ENCODE measurements at places on chromosomes 16 and 17.

DNA sequence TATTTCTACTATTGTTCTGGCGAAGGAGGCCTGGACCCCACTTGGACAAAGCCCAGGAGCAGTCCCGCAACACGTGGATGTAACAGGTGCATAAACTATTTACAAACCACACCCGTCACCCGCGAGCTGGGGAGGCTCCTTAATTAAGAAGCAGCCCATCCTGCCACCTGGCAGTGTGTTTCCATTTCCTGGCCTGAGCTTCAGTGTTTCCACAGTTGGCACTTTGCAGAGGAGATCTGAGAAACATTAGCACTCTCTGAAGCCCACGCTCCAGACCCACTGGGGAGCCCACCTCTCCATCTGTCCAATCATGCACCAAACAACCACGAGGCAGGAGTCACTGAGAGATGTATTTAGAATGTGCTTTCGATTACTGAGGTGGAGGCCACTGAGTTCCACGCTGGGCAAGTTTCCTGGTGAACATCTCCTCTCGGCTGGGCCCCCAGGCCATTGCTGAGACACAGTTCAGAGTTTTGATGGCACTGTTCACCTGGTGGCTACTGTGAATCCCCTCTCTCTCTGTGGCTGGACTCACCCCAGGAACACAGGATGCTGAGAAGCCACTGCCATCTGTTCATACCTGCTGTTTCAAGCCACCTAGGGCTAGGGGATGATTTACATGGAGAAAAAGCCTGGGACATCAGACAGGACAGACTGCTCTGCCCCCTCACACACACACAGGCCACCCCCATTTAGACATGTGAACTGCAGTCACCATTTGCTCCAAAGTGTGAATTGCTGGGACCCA is 129.1 kb downstream of the AIPL1 start:
- DNase-seq, result peak; percentile 10

GRCh38 chr16:2689968-2690801 is 7.9 kb downstream of the KCTD5 start:
- DNase-seq, result no peak

- DNase-seq, result peak; percentile 62
Measured at GRCh38 chr17:80260069-80260535, 550 bp upstream of the RNF213 start.

DNA sequence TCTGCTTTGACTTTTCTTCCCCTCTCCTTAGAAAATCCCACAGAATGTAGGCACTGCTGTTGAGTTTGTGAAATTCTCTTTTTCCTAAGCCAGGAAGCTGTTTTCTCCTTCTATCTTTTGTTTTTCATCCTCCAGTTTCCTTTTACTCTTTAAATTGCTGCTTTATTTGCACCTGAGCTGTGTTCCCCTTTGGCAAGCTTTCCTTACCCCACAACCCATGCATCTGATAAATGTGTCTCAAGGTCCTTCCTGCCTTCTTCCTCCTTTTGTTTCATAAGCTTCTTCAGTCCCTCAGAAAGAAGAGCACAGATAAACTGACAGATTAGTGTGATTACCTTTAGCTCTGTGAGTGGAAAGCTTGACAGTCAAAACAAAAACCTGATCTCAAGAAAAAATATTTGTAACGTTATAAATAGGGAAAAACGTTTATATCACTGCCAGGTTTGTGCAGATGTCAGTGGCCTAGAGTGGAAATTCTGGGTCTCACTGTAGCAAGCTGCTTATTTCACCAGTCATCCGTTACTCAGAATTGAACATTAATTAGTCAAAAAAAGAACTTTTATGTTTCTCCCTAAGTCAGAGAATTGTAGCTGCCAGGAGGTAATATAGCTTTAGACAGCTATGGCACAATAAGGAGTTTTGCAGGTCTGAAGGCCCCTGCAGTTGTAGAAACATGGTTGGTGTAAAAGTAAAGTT is 23.6 kb downstream of the GSDMB start:
- DNase-seq, result no peak

- no peak for DNase-seq
Measured at GRCh38 chr16:26334218-26335111, 642.7 kb downstream of the HS3ST4 start.

- peak; percentile 3 for DNase-seq
Measured at GRCh38 chr16:71479420-71479819, 9.7 kb downstream of the ZNF19 start.

GRCh38 chr17:57091186-57091618 is 6.2 kb downstream of the AKAP1 start:
- no peak for DNase-seq

GRCh38 chr16:77912617-77913016 is 109.7 kb upstream of the CLEC3A start:
- no peak for DNase-seq

GRCh38 chr17:13538841-13539411 is 62.8 kb downstream of the HS3ST3A1 start:
- no peak for DNase-seq

- DNase-seq, result no peak
Measured at GRCh38 chr17:40284085-40284713, 3.5 kb upstream of the CDC6 start.

DNA sequence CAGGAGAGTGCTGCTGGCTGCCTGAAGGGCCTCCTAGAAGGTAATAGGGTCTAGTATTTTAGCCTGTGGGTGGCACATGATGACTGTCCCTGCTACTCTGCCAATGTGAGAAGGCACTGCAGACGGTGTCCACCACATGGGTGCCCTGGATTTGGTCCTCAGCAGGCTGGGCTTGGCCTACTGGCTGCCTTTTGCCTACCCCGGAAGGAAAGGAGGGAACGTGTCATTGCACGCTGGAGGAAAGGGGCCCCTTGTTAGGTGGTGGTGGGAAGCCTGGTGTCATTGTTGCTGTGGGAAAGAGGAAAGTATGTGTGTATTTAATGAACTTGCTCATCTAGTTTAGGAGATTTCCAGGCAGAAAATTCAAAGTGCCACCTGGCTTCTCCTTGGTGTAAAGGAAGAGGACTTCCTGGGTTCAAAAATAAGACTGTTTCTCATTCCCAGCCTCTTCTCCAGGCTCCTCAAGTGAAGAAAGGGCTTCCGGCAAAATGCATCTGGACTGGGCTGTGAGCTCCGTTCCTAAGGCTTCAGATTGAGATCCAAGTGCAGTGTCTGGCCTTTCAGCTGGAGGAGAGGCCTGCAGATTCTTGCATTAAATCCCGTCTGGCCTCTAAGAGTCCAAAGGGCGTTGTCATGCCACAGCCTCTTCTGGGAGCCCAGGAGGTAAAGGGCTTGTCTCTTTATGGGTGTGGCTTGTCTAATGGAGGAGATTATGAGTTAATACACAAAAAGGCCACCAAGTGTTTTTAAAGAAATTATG is 55.1 kb downstream of the RPTOR start:
- DNase-seq, result no peak

DNA sequence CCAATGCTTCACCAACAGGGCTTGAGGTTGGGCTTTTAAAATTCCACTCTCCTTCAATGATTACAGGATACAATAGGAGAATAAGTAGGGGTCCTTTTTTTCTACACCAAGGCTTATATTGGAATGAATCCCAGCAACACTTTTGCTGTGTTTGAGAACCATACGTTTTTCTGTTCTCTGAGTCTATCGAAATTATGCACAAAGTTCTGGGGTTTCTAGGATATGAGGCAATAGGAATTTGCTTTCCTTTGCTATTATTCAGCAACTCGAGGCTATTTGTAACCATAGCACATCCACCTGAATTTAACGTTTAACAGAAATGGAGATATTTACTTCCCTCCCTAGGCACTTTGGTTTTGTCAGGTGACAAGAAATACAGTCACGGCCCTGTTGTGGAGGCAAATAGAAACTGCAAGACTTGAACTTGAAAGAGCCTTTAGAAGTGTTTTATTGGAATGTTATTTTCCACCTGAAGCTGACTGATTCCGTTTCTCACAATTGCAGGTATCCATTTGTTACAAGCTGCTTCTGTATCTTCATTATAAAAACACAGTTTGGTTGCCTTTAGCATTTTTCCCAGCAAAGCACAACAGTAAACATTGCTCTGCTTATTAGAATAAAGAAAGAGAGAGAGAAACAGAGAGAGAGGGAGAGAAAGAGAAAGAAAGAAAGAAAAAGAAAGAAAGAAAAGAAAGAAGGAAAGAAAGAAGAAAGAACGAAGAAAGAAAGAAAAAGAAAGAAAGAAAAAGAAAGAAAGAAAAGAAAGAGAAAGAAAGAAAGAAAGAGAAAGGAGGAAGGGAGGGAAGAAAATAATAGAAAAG is 109.6 kb downstream of the HS3ST3A1 start:
- no peak for DNase-seq

- DNase-seq, result no peak
Measured at GRCh38 chr17:39791111-39791992, 53.6 kb downstream of the GRB7 start.

DNA sequence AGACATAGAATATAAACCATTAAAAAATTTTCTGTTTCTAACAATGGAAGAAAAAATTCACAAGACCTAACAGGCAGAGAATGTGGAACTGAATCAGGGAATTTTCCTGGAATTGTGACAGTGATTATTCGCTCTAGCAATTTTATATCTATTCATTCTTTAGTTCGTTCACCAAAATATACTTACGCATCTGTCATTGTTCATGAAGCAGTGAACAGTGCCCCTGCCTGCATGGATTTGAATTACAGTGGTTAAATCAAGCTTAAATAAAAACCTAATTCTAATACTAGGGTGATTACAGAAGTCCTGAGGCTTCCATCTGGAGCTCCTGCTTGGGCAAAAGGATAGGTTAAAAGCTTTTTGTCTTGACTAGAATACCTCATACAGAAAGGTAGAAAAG is 48.6 kb downstream of the ABCA8 start:
- peak; percentile 6 for DNase-seq

- no peak for DNase-seq
Measured at GRCh38 chr16:51621610-51622009, 470.5 kb upstream of the SALL1 start.

DNA sequence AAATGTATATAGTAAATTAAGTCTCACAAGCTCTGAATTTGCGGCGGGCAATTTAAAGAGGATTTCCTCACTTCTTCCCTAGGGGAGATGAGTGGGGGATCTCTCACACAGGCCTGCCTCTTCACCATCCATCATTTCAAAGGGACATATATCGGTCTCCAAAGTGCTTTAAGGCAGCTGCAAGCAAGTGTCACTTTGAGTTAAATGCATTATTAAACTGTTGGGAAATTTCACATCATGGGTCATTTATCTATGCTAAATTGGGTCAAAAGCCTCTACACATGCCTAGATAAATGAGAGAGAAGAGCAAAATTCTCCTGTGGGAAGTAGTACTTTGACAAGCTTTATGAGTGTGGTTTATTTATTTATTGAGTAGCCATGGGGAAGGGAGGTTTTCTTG is 1106.1 kb upstream of the GOT2 start:
- no peak for DNase-seq

GRCh38 chr17:77730376-77730775 is 228.1 kb upstream of the TNRC6C start:
- DNase-seq, result no peak

GRCh38 chr17:11135819-11136218 is 105.2 kb upstream of the SHISA6 start:
- no peak for DNase-seq

DNA sequence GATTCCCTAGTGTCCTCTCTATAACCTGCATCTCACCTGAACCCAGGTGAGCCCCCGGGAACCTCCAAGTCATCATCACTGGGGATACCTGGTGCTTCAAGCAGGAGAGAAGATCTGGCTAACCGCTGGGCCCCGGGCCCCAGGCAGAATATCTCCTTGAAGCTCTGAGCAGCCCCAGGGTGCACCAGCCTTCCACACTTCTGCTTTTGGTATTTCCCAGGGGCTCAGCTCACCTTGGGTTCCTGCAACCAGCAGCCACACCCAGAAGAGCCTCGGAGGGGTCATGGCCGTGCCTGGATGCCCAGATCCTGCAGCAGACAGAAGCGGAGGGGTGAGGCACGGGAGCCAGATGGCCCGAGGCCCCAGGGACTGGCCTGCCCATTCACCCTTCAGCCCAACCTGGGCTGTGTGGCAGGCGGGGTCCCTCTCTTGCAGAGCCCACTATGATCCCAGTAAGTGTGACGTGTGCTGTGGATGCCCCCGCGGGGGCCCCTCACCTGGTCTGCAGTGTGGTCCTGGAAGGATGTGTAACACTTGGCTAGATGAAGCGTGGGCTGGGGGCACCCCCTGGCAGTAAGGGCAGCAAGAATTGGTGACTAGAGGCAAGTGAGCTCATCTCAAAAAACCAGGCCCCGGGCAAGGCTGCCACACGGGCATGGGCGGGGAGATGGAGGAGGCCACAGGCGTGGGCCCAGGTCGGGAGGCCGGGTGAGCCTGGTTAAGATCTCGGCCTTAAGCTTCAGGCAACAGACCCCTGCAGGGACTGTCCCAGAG is 2.6 kb downstream of the LGALS3BP start:
- DNase-seq, result no peak

DNA sequence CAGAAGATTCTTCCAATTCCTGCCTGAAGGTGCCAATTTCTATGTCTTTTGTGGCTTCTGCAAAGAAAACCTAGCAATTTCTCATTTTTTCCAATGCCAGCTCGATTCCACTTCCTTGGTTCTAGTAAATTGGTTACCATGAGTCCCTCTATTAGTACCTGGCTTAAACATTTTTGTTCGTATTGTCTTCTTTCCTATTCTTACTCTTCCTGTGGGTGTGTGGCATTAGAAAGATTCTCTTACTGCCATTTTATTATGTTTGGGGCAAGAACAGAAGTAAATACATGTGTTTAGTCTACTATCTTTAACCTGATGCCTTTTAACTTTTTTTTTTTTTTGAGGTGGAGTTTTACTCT is 20.3 kb upstream of the MAPK3 start:
- DNase-seq, result no peak

Data from NCI-H2081 (cell line).